CD4-positive, alpha-beta T cell treated with Interleukin-15 for 4 hours (primary cell): ENCODE measurements at places on chromosomes 1 and 21.

DNA sequence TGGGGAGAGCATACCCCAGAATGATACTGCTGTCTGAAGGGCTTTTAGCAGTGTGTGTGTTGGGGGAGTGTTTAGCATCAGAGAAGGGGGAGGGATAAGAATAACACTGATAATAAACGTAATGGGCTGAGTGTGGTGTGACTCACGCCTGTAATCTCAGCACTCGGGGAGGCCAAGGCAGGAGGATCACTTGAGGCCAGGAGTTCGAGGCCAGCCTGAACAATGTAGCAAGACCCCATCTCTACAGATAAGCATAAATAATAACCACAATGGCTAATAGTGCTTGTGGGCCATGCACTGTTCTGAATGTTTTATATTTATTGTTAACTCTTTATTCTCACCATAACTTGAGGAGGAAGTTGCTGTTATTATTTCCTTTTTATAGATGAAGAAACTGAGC is 2.6 kb upstream of the LEFTY2 start:
- DNase-seq = no peak

- no peak for DNase-seq
Observed at GRCh38 chr1:153032073-153032472, 1.1 kb downstream of the SPRR1B start.

GRCh38 chr1:210700511-210700910 is 371.8 kb downstream of the HHAT start:
- DNase-seq = no peak

- DNase-seq = no peak
Observed at GRCh38 chr21:31987696-31988095, 114.9 kb downstream of the HUNK start.

DNA sequence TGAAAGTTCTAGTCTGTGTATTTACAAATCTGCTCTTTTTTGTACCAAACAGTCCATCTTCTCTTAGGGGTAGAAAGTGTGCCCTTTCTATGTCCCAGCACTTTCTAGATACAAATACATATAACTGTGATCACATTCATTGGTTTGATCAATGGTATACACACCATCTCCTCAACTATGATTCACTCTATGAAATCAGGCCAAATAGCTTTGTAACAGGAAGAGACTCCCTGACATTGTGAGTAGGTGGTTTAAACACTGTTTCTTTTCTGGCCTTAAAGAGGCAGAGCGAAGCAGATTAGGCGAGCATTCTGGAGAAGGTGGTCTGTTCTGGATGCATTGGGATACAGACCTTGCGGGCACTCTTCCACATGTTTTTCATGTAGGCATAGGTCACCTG is 39.3 kb upstream of the EXOSC10 start:
- no peak for DNase-seq

DNA sequence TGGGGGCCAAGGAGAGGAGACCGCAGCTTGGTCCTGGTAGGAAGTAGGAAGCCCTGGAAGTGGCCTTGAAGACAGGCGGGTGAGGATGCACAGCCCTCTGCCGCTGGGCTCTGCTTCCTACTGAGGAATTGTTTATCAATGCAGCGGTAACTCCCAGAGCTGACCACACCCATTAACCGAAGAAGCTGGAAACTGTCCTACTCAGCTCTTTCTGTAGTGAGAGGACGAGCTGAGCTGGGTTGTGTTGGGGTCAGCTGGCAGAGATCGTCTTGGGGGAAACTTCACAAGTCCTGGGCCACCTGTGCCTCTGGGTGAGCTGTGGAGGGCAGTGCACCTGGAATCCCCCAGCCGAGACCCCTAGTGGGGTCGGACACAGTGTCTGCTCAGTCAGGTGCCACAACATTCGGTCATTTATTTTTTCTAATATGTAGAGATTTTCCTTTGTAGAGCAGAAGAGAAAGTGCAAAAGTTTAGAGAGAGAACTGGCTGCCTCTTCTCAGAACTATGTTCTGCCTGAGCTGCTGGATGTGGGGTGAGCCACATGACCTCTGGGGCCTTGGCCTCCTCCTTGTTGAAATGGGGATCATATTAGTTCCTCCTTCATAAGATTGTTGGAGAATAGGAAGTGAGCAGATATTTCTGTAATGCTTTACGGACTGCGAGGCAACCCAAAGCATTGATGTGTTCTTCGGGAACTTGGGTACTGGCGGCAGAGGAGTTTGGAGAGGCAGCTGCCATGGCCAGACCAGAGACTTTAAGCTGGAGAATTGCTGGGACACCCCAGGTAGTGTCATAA is 3.6 kb downstream of the NECAP2 start:
- no peak for DNase-seq

- DNase-seq = no peak
Observed at GRCh38 chr1:226443033-226443432, 35.1 kb upstream of the PARP1 start.

- DNase-seq = no peak
Observed at GRCh38 chr21:28794371-28794851, 198.3 kb downstream of the LTN1 start.
